ENCODE measurements at places on chromosomes 11 and 22.
A peak's percentile ranks its signal among the peaks of the same experiment; 100 is the strongest.

DNA sequence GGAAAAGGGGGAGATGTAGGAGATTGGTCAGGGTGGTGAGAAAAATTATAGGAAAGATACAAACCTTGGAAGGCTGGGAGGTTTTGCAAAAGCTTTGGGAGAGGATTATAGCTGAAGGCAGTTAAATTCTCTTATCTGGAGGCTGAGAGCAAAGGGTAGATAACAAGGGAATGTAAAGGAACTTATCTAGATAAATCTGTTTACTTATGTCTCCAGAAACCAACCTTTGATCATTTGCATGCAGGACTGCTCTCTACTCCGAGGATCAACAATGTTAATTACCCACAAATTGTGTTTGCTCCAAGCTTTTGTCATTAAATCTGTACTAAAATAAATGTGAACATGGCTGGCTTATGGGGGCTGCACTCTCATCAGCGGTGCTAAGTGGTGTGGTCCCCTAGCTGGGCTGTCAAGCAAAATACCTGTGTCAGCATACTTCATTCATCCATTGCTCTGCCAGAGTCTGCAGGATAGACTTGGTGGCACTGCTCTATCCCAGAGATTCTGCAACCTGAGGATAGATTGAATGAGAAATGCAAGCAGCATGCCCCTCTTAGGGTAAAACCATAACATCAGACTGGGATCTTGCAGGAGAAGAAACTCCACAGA is 1599.2 kb upstream of the TENM4 start:
- no peak for DNase-seq

- DNase-seq = no peak
Measured at GRCh38 chr11:90753546-90753945, 530.7 kb upstream of the CHORDC1 start.

DNA sequence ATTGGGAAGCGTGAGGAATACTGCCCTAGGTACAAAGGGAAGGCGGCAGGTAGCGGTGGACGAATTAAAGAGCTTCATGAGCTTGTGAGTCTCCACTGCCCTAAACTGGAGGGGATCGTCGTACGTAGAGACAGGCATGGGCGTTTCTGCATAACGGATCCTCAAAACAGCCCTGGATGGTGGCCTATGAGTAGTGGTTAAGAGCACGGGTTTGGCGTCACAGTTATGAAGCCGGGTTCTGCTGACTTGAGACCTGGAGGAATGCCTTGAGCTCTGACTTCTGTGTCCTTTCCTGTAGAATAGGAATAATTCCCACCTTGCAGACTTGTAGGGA is 335 bp downstream of the TMEM138 start:
- no peak for DNase-seq

DNA sequence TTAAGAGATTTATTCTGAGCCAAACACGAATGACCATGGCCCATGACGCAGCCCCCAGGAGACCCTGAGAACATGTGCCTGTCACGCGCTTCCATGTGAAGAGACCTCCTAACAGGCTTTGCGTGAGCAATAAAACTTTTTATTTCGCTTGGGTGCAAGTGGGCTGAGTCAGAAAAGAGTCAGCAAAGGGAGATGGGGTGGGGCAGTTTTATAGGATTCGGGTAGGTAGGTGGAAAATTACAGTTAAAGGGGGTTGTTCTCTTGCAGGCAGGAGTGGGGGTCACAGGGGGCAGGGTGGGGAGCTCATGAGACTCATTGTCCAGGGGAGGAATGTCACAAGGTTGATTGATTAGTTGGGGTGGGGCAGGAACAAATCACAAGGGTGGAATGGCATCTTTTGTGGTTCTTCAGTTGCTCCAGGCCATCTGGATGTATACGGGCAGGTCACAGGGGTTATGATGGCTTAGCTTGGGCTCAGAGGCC is 77.2 kb upstream of the FTH1 start:
- DNase-seq = no peak

- DNase-seq = no peak
Measured at GRCh38 chr11:27864611-27865010, 164.4 kb upstream of the BDNF start.

- DNase-seq = peak; percentile 68
Measured at GRCh38 chr11:27468209-27468994, 4.2 kb downstream of the LGR4 start.

DNA sequence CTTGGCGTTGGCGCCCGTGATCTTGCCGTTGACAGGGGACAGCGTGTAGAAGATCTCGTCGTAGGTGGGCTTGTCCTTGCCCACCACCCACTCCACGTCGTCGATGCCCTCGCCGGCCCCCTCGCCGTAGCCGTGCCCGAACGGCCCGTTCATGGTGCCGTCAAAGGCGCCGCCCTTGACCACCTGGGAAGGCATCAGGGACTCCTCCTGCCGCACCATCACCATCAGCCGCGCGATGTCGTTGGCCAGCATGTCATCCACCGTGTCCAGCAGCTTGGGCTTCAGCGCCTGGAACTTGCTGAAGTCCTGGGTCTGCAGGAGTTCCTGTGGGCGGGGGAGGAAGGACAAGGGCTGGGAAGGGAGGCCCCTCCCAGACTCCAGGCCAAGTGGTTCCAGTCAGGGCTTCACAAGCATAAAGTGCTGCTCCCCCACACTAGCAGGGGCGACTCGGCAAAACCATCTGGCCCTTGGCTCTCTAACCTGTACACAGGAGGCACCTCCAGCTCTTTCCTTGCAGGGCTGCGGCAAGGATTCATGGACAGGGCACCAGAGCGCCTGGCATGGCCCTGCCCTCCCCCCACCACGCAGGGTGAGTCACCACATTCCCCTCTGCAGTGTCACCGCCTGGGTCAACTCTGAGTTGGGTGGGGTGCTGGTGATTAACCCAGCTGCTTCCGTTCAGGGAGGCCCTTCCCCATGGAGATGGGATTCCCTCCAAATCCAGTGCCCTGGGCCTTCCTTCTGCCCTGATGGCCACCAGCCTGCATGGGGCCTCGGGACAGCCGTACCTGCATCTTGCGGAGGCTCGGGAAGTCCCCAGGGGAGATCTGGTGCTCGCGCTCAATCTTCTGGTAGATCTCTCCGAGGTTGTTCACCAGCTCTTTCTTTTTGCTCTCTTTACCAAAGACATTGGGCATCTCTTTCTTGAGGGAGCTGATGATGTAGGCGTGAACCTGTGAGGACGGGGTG is 10.4 kb upstream of the CDC42BPG start:
- DNase-seq = no peak

DNA sequence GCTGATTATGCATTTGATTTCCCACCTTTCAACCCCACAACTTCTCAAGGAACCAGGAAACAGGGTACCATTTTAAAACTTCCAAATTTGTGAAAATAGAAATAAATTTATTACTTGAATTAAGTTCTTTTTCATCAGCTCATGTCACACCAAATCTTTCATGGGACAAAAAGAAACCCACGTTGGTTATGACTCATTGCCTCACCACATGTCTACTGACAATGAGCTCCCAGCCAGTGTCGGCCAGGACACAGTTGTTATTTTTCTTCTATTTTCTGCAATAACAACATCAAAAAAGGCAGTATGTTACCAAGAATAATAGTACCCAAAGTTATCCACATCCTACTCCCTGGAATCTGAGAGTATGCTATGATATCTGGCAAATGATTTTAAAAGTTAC is 17.3 kb downstream of the MS4A6A start:
- DNase-seq = no peak

- DNase-seq = no peak
Measured at GRCh38 chr11:109606256-109606655, 184.3 kb downstream of the C11orf87 start.

DNA sequence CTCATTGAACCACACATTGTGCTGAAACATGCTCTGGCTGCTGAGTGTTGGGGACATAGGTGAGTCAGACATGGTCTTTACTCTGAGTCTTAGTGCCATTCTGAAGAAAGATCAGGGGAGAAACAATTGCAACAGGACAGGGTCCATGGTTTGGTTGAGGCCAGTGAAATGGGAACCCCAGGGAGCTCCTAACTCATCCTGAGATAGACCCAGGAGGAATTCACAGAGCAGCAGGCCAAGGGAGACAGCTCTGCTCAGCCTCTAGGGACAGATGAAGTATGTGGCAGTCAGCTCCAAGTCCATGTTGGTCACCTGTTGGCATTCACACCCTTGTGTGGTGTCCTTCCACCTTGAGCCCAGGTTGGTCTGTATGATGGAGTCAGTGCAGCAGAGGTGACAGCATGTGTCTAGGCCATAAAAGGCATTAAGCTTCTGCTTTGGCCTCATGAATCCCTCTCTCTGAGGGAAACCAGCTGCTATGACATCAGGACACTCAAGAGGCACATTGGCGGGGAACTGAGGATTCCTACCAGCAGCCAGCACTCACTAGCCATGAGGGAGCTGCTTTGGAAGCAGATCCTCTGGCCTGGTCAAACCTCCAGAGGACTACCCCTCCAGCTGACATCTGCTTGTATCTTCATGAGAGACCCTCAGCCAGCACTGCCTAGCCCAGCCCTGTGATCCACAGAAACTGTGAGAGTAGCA is 50.3 kb upstream of the MYEOV start:
- no peak for DNase-seq

DNA sequence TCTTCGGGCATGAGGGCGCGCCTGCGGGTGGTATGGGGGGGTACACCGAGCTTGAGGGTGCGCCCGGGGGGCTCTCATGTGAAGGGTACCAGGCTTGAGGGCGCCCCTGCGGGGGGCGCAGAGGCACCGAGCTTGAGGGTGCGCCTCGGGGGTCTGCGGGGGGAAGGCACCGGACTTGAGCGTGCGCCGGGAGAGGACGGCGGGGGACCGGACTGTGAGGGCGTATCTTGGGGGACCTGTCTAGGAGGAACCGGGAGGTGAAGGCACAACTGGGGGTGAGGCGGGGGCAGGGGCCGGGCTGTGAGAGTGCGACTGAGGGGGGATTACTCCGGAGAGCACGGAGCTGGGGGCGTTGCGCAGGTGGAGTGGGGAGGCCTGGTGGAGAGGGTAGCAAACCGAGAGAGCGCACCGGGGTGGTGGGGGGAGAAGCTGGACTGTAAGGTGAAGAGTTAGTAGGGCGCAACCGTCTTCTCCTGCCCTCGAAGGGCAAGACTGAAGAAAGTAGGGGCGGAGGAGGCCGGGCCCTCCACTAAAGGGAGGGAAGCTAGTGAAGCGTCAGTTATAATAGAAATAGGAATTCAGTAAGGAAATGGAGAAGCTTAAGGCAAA is 1.1 kb upstream of the DDX6 start:
- DNase-seq = no peak

GRCh38 chr11:35484435-35484834 is 41.0 kb downstream of the PAMR1 start:
- DNase-seq = peak; percentile 63

- no peak for DNase-seq
Measured at GRCh38 chr11:124646148-124646547, 23.5 kb downstream of the TBRG1 start.

- no peak for DNase-seq
Measured at GRCh38 chr11:123166071-123166559, 28.9 kb downstream of the CLMP start.

DNA sequence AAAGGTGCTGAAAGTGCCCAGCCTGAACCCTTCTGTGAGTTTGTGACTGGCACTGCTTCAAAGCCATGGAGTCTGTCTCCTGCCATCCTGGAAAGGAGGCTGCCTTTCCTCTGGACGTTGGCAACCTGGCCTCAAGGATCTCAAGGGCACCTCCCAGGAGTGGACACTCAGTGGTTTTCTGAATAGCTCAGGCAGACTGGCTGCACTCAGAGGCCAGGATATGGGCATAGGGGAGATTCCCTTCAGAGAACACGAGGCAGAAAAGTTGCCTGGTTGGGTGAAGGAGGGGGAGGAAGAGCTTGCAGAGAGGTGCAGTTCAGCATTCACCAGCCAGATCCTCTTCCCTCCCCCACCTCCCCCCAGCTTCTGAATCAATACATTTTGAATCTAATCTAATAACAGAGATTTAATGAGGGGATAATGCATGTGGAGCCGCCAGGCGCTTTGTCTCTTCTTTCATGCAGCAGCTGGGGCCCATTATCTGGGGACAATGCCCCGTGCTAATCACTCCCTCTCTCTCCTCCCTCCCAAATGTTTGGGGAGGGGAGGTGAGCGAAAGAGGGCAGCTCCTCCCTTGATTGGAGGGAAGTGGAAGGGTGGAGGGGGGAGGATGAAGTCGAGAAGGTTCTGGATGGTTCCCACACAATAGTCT is 17.7 kb downstream of the HTR3A start:
- DNase-seq = no peak

DNA sequence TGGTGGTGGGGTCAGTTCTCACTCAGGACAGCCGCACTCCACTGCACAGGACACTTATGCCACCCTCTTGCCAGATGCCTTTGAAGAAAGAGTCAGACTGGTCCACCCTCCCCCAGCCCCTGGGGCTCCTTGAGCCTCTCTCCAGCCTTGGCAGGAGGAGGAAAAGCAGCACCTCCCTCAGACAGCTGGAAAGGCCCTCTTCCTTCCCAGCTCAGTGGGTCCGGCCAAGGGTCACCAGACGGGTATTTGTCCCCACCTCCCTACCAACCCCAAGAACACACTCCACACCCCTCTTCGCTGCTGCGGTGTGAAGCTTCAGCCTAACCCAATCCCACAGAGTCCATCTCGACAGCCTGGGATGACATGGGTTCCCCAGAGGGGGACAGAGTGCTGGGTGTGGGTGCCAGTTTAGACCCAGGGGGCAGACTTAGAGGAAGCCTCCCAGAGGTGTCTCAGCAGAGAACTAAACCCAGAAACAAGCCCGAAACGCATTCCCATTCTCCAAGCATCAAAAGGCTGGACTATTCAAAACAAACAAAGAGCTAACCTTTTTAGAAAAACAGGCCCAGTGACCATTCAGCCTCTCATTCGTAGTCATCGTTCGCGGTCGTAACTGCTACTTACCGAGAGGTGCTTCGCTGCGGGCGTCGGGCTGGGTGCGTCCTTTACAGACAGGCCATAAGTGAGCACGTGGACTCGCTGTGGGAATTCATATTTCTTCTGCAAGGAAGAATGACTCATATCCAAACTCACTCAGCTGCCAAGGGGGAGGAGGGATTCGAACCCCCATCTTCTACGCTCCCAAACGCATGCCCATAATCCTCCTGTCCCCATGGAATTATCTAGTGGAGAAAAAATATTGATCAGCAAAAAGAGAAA is 57.5 kb upstream of the ANO1 start:
- no peak for DNase-seq

GRCh38 chr11:102346748-102347461 is at the start of gene BIRC2:
Gene BIRC2 (plus strand): TSS chr11:102347214. CDS start chr11:102349855, 2,641 bp downstream.
- DNase-seq = peak; percentile 57

DNA sequence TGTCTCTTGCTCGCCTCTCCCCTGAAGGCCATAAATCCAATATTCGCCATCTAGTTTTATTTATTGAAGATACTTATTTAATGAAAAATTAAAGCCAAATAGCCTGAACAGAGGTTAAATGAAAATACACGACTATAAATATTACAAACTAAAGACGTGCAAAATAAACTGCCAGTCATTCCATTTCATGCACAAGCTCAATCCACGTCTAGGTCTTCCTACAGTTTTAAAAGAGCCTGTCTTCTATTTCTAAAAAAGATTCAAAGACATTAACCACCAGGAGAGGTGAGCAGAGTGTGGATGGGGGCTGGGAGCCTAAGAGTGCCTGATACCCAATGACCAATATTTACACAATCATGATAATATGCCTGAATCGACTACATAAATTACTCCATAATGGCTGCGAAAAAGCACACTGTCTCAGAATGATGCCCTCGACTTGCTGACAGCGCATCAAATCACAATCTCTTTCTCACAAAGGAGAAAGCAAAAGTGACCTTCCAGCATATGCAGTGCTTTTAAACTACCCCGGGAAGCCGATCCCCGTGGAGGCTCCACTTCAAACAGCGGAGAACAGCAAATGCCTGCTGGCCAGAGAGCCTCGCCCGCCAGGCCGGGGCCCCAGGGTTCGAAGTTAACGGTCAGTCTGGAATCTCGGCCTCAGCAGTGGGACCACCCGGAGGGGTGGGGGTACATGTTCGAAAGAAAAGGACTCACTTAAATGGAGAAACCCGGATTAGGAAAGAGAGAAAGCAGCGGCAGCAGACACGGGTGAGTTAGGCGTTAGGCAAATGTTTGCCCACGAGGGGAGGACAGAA is 1.7 kb downstream of the FCHSD2 start:
- no peak for DNase-seq
